Activated effector memory CD4-positive, alpha-beta T cell treated with Interleukin-2 at 50 U/mL for 16 hours (primary cell): ENCODE measurements at places on chromosomes 4 and X.

DNA sequence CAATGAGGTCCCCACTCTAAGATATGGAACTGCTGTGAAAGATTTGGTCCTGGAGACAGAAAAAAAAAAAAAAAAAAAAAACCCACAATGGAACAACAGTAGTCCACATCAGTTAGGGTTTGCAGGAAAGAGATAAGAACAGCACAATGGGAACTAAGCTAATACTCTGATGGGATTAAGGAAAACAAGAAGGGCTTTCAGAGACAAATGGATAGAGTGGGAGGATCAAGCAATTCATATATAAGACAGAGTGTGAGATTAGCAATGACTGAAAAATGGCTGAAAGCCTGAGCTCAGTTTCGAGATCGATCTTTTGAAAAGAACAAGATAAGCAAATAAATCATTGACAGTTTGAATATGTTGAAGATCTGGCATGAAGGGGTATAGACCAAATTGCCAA, 188.4 kb upstream of the TRPC5 start:
- no peak for DNase-seq

DNA sequence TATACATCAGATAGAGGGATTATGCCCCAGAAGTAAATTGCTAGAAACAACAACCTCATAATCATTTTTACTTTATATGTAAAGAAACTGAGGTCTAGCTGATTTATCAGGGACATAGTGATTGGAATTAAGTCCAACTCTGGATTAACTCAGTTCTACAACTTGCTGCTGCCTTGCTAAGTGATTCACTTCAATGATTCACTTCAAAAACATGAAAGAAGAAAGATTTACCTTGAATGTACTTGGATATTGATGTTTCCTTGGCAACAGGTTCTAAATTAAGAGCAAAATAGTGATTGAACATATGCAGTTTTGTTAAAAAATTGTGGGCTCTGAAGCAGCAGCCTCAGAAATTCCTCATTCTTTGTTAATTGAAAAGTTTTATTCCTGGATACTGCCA, 99.8 kb upstream of the H2AZ1 start:
- DNase-seq, result no peak

DNA sequence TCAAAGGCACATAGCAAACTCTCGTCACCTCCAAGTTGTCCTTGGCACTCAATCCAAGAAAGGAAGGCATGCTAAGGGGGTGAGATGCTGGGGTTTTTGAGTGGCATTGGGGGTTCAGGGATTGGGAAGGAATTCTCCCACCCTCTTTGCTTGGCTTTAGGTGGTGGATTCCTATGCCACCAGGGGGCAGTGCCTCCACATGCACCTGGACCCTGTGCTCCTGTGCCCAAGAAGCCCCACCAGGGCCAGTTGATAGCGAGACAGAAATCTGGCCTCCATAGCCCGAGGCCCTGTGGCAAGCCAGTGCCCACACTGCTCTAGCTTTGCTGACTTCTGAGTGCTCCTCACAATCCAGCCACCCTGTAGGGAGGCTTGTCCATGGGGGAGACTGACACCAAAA, 2.0 kb upstream of the FATE1 start:
- no peak for DNase-seq

- no peak for DNase-seq
Measured at GRCh38 chr4:87270825-87271224, 50.4 kb upstream of the KLHL8 start.

GRCh38 chrX:122517786-122518185, 666.3 kb upstream of the GRIA3 start:
- no peak for DNase-seq

DNA sequence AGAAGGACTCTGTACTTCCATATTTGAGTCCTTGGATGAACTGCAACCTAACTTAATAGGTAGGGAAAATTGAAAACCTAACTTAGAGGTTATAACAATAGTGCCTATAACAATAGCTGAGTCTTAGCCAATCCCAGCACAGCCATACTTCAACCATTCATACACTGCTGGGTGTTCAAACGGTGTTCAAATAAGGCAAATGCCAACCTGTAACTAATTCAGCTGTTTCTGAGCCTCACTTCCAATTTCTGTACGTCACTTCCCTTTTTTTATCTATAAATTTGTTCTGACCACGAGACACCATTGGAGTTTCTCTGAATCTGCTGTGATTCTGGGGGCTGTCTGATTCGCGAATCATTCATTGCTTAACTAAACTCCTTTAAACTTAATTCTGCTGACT, 9.6 kb upstream of the GRSF1 start:
- DNase-seq, result no peak

GRCh38 chr4:38856046-38856445, 571 bp downstream of the TLR6 start:
- no peak for DNase-seq

- DNase-seq, result no peak
Measured at GRCh38 chr4:89119836-89120235, 8.5 kb downstream of the TIGD2 start.

GRCh38 chrX:154411981-154412340, 622 bp downstream of the TAFAZZIN start:
- DNase-seq, result peak; percentile 32

DNA sequence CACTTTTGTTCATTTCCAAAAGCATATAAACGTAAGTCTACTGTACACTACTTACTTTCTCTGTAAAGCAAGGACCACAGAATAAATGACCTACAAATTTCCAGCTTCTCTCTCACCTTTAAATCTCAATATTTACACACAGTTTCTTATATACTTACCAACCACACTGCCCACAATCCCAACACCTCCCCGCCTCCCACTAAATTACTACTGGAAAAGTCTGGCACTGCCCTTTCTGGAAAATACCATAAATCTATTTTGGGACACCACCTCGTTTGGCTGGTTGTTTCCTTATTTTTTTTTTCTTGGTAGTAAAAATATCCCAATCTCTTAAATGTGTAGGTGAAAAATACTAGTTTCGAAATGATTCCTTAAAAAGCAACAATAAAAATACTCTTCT, 19.6 kb downstream of the FAT1 start:
- no peak for DNase-seq

DNA sequence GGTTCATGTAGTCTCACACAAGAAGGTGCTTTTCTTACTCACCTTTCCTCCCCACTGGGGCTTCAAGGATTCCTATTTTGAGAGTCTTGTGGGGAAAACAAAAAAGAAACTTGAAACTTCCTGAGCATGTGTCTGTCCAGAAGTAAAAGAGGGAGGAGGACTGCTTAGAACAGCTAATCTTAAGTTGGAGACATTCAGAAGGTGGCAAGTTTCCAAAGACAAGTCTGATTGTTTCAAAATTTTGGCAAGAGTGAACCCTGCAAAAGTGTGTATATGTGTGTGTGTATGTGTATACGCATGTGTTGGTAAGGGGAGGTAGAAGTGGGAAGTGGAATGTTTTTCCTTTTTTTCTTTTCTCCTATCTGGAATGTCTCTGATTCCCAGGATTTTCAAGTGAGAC, 189.0 kb upstream of the FRMPD4 start:
- no peak for DNase-seq

DNA sequence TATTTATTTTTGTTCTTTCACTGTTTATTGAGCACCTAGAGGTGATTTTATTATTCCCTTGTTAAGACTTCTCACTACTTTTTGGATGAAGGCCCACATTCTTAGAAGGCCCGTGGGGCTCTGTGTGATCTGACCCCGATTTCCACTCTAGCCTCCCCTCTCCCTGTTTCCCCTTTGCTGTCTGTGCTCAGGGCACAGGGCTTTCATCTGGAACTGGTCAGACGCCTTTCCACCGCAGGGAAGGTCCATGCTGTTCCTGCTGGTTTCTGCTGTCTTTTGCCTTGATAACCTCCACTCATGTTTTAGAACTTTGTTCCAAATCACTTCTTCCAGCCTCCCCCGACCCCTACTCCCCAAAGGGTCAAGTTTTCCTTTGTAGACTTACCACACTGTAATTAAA, 31.3 kb upstream of the ANAPC4 start:
- DNase-seq, result no peak

- no peak for DNase-seq
Measured at GRCh38 chr4:184533908-184534307, 59.6 kb upstream of the IRF2 start.

GRCh38 chrX:94908171-94908570, 1234.2 kb downstream of the FAM133A start:
- DNase-seq, result no peak
